GM12878 (cell line): ENCODE measurements at places on chromosomes 6 and 20. TPM values are rescaled to one million over a fixed set of nuclear protein-coding genes. Genes with fewer than 3 reads are reported as not detected.

DNA sequence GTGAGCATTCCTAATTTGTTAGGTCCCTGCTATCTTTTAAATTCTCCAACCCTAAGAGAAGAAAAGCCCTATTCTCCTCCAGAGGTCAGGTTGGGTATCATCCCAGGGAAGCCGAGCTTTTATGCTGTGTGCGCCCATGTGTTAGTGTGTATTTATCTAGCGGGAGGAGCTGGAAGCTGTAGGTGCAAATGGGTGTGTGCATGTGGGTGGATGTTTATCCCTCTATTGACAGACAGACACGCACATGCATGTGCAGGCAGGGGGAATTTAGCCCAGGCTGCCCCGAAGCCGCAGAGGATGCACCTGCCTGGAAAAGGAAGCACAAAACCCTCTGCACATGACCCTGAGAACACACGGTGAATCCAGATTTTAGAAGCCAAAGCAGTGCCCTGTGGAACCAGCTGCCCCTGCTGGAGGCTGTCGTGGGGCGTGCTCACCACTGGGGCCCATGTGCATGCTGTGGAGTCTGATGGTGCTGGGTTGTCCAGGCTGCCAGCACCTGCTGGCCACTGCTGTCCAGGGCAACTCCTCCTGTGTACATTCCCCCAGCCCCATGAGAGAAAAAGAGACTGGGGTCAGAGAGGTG, 397.5 kb downstream of the TAF4 start:
- DNase-seq = no peak

The POLR3F gene
- total RNA-seq = 8.1 and 8.7 TPM in 2 replicates

The ZGPAT gene
- 34.8 and 37.2 TPM in 2 replicates for total RNA-seq

The BANF2 gene
- total RNA-seq = not detected in 2 replicates
